T1000 (cell line): ENCODE measurements at places on chromosomes 5 and 9.

- no peak for DNase-seq
These were observed 34.1 kb upstream of the LRRC14B start for GRCh38 chr5:157126-157715.

DNA sequence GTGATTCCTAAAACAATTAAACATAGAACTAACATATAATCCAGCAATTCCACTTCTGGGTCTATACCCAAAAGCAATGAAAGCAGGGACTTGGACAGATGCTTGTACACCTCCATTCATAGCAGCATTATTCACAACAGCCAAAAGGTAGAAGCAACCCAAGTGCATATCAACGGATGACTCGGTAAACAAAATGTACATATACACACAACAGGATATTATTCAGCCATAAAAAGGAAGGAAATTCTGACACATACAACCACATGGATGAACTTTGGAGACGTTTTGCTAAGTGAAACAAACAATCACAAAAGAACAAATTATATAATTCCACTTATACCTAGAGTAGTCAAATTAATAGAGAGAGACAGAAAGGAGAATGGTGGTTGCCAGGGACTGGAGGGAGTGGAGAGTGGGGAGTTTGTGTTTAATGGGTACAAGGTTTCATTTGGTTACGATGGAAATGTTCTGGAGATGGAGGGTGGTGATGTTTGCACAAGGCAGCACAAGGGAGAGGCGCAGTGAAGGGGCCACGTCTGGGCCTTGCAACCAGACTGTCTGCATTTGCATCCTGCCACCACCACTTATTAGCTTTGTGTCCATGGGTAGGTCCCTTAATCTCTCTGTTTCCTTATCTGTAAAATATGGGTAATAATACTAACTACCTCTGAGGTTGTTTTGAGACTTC is 36.3 kb upstream of the RLN1 start:
- no peak for DNase-seq

- DNase-seq = no peak
These were observed 200.0 kb upstream of the IER5L start for GRCh38 chr9:129377931-129378661.

DNA sequence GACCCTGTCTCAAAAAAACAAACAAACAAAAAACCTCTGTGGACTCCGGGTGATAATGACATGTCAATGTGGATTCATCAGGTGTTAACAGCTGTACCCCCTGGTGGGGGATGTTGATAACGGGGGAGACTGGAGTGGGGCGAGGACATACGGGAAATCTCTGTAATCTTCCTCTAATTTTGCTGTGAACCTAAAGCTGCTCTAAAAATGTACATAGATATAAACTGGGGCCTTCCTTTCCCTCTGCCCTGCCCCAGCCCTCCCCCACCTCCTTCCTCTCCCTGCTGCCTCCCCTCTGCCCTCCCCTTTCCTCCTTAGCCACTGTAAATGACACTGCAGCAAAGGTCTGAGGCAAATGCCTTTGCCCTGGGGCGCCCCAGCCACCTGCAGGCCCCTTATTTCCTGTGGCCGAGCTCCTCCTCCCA is 1.4 kb upstream of the CEL start:
- no peak for DNase-seq

GRCh38 chr5:143030349-143030748 is 260.2 kb downstream of the ARHGAP26 start:
- no peak for DNase-seq

DNA sequence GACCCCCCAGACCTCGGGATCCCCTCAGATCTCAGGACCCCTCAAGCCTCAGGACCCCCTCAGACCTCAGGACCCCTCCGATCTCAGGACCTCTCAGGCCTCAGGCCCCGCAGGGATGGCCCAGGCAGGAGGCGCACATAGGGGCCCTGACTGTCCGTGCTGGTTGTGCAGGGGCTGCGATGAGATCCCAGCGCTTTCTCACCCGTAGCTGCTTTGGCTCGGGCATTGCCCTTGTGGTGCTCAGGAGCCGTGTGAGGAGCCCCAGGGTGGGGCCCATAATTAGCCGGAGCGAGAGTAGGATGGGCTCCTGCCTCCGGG is 680 bp upstream of the LPCAT1 start:
- DNase-seq = no peak

DNA sequence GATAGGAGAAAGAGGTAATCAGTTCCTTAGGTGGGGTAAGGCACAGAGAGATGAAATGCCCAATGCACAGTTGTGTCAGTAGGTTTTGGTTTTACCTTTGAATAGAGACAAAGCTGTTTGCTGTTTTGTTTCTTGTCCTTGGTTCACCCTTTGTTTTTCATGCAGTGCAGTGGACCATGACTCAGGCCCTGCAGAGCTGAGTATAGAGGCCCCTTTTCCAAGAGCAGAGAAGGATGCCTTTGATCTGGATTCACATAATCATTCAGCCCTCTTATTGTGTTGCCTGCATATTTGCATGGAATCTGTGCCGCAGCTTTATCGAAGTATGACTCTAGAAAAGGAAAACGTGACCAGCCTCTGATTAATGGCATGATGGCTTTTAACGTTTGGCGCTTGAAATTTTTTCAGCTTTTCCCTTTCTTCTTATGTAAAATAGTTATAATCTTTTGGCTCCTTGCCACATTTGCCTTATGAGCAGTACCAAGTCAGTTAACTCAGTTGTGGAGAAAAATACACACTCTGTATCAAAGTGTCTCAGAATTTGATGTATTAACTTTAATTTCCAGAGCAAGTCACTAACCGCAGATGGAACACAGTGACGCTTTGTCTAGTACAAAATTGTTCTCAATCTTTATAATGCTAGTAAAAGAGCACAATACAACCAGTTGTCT is 197.6 kb downstream of the KDM4C start:
- no peak for DNase-seq

DNA sequence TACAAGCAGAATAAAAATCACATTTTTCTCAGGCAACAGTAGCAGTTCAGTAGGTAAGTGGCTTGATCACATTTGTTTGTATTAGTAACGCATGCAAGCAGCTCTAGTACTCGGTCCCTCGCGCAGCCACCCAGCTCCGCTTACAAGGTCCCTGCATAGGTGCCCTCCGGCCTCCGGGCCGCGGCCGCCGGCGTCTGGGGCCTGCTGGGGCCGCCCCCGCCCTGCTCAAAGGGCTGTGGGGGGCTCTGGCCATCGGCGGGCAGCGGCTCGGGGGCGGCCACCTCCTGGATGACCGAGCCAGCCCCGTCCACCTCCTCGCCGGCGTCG is 50.2 kb upstream of the UBAC1 start:
- no peak for DNase-seq

DNA sequence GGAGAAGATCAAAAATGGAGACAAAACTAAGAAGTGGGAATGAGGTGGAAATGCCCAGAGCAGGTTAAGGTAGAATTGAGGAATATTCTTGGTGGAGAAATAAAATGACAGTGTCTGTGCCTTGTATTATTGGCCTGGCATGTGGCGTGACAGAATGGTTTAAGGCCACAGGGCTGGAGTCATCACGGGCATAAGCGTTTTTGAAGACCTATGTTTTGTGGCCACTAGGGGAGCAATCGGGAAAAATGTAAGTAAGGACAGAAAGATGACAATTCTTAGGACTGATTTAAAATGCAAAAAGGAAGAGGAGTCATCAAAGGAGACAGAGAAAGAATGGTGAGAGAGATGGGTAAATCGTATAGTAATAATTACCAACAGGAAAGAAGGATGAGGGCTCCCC is 72.2 kb upstream of the EPB41L4A start:
- DNase-seq = no peak

DNA sequence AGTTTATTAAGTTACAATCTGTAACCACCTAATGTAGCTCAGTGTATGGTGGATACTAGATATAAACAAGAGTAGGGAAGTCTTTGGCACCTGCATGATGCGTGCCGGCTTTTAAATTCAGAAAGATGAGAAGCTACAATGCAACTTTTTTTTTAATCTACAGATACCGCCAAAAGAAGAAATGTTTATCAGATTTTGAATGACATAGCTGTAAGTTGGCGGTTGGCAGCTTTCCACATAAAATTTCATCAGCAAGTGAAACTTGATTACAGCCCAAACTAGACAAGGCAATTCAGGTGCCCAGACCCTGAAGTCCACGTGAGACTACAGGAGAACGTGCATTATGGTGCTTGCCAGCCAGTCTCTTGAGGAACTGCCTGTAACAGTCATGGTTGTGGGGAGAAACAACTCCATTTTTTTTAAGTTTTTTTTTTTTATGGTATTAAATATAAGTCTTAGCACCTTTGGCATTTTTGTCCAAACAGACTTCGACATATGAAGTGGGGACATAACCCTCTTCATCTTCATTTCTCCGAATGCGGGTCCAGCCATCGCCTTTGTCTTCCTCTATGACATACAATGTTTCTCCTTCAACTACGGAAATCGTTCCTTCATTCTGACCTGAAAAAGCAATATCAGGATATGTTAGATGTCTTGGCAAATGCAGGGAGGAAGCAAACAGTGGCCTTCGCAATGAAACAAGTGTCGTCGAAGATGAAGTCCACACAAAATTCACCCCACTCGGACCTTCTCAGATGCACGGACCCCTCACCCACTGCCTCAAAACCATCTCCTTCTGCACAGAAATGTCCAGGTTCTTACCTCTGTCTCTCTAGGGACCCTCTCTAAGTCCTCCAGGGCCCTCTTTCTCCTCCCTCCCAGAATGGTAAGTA is 60.4 kb downstream of the USP20 start:
- DNase-seq = no peak

DNA sequence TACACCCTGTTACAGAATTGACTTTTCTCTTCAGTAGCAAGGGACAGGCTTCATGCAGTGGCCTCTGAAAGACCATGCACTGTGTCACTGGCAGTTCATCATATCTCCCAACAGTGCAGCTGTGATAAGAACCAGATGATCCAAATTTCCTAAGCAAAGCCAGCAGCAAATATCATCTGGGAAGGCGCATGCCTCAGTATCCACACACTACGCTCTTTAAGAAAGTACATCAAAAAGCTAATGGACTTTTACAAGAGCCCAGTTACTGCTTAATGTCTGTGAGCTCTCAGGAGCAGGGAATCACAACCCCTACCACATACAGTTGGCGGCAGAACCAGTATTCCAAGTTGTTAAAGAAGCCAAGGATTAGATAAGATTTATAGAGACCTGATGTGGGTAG is 25.1 kb downstream of the ADAMTSL1 start:
- DNase-seq = no peak

DNA sequence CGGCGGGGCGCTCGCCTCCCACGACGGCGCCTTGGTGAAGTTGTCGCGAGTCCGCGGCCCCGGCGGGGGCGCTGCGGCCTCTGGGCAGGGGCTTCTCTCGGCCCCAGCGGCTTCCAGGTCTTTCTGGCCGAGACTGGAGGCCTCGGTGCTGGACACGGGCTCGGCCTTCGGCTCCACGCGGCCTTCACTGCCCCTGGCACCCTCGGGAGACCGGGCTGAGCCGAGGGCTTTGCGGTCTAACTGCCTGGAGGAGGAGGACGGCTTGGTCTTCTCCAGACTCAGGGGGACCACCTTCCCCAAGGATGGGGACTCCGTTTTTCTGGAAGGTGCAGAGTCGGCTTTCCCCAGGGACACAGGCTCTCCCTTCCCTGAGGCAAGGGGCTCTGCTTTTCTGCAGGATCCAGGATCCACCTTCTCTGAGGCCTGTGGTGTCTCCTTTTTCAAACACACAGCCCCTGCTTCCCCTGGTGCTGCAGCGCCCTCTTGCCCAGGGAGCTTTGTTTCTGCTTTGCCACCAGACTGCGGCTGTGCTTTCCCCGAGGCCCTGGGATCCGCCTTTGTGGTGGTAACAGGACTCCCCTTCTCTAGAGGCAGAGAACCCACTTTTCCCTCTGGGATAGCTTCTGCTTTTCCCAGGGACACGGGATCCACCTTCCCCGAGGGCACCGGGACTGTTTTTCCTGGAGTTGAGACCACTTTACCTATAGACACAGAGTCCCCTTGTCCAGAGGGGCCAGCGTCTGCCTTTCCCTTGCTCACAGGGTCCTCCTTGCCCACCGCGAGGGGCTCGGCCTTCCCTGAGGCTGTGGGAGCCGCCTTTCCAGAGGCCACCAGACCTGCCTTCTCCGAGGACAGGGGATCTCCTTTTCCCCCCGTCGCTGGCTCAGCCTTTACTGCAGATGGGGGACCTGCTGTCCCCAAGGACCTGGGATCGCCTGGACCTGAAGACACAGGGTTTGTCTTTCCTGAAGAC is 12.3 kb downstream of the GPRIN1 start:
- DNase-seq = no peak

GRCh38 chr9:101418518-101419430 is 16.8 kb downstream of the ALDOB start:
- no peak for DNase-seq

DNA sequence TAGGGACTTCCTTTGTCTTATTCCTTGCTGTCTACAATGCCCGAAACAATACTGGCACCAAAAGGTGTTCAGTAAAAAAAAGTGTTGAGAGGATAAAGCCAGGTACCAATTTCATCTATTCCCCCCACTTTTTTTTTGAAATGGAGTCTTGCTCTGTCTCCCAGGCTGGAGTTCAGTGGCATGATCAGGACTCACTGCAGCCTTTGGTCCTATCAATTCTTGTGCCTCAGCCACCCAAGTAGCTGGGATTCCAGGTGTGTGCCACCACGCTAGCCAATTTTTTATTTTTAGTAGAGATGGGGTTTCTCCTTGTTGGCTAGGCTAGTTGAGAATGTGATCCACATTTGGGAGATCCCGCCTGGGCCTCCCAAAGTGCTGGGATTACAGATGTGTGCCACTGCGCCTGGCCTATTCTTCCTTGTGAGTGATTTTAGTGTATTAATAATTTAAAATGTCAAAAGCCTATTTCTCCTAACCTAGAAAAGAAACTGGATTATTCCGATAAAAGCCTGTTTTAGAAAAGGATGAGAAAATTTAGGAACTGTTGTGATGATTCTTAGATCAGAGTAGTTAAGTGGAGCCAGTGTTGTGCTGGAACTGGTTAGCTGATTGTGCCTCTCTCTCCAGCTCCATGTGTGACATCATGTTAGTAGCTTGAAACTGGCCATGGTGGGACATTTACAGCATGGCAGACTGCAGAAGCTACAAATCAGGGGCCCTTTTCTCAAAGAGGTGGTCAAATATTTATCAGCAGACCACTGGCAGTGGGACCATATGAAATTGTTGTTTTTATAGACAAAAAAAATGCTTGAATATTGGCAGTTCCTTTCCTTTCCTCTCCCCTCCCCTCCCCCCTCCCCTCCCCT is 14.3 kb downstream of the CDC42SE2 start:
- no peak for DNase-seq

GRCh38 chr5:89946508-89946907 is 463.0 kb downstream of the CETN3 start:
- DNase-seq = no peak

- peak; percentile 7 for DNase-seq
These were observed 201.0 kb downstream of the EFNA5 start for GRCh38 chr5:107469485-107470294.

- DNase-seq = no peak
These were observed 72.5 kb upstream of the UBTD2 start for GRCh38 chr5:172356047-172356446.

GRCh38 chr5:75546830-75547229 is 35.1 kb downstream of the POLK start:
- DNase-seq = no peak

DNA sequence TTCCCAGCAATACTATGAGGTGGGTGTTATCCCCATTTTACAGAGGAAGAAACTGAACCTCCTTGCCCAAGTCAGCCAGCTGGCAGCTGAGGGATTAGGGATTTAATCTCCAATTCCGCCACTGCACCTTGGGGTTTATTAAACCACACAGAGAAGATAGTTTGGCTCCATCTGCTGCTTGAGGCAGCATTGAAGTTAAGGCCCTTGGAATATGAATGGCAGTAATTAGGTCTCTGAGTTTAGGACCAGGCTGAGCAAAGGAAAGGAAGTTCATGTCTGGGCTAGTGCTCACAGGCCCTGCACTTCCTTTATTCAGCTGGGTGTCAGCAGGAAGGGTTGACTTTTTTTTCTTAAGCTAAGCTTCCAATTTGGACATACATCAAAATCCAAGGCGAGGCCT is 86.9 kb upstream of the GDNF start:
- no peak for DNase-seq

GRCh38 chr9:17750269-17750668 is 171.4 kb downstream of the SH3GL2 start:
- DNase-seq = no peak
